ENCODE measurements at places on chromosomes 5 and 9.

DNA sequence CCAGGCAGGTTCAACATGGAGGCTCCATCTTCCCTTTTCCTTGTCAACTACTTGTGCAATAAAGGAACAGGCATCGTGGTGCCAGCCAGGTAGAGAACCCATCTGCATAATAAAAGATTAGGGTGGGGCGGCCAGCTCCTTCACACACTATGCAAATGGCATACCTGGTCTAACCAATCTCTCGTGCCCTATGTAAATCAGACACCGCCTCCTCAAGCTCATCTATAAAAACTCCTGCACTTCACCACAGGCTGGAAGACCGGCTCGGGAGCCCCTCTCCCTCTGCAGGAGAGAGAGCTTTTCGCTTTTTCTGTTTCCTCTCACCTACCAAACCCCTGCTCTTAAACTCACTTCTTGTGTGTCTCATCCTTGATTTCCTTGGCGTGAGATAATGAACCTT, 244.3 kb upstream of the PUM3 start:
- DNase-seq: no peak

GRCh38 chr5:140000332-140000731, 42.8 kb downstream of the NRG2 start:
- no peak for DNase-seq

GRCh38 chr9:13806714-13807113, 507.2 kb downstream of the NFIB start:
- no peak for DNase-seq

DNA sequence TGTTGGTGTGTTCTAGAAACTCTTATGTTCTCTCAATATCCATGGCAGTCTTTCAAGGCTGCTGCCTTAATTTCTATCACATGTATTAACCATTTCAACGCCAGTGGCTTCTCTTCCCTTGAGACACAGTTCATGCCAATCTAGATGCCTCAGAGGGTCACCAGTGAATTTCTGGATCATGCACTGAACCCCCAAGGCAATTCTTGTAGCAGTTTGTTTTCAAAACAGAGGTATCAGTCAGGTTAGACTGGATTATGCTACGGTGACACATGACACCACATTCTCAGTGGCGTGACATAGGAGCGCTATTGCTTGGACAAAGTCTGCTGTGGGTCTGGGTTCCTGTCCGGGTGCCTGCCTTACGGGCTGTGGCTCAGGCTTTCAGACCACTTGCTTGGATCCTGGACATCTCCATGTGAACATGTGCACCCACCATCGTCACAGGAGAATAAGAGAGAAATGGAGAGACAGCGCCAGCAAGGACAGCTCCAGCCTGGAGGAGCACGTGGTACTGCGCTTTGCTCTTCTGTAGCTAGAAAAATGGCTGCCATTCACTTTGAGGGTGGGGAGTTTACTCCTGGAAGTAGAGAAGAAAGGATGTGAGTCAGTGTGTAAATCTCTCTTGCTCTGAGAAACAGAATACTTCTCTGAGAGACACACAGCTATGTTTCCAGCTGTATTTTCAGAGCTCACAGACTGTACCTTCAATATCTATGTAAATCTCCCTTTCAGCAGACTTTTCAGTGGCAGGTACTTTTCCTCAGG, 329.3 kb upstream of the ADCY2 start:
- DNase-seq: no peak

- DNase-seq: peak; percentile 16
Measured at GRCh38 chr5:10704949-10705621, 55.9 kb downstream of the DAP start.

DNA sequence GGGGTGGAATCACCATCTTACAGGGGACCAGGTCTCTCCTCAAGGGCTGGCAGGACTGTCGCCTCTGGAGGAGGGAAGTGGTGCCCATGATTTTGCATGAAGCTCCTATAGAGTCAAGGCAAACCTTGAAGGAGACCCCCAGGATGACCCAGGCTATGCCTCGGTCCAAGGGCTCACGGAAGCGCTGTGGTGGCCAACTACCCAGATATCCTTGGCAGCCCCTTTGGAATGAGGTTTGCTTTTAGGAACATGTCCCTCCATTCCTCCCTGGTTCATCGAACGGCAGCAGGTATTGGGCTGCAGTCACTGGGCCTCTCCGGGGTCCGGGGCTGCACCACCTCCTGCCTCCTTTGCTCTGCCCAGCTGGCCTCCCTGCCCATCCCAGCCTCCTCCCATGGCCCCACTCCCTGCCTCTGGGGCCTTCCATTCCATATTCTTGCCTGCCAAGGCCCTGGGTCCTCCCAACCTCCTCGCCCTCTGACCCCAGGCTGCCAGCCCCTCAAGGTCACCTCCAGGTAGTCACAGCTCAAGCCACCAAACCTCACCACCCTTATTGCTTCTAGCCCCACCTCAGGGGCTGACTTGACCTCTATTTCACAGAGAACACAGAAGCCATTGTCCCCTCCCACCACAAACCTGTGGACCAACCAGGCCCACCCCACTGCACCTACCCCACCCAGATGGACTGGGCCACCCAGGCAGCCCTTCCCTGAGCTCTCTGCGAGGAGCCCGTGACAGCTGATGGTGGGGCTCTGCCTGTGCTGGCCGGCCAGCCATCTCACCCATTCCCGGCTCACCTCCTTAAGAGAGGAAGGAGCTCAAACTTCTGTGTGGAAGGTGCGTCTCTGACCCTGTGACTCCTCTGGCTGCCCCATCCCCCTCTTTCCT, 3.6 kb upstream of the IL3 start:
- DNase-seq: no peak

DNA sequence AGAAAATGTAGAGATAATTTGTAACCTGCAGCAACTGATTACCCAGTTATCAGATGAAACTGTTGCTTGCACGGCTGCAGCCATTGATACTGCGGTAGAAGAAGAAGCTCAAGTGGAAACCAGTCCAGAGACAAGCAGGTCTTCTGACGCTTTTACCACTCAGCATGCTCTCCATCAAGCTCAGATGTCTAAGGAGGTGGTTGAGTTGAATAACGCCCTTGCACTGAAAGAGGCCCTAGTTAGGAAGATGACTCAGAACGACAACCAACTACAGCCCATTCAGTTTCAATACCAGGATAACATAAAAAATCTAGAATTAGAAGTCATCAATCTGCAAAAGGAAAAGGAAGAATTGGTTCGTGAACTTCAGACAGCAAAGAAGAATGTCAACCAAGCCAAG, 1.7 kb downstream of the KIF4B start:
- no peak for DNase-seq

DNA sequence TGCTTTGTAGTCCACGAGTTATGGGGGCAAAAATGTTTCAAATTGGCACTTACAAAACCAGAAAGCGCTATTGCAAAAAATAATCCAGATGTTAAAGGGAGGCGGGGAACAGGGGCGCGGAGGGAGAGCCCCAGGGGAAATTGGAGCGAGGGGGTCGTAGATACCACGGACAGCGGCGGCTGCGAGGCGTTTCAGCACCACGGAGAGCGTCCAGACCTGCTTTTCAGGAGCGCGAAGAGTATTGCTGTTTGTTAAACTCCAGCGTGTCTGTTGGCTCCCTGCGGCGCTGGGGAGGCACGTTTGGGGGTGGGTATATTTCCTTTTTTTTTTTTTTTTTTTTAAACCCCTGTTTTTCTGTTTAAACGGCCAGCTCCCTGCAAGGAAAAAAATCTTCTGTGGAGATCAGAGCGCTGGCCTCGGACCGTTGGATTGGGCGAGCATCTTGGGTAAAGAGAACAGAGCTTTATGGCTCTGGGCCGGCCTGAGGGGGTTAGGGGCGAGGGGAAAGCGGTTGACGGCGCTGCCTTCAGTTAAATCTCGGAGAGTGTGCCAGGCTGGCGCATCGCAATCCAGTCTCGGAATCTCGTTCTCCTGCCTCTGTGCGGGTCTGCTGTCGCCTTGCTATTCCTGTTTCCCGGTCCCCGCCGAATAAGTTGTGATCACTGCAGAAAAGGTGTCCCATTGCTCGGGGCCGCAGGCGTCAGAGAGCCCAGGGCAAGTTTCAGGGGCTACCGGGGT, at the start of gene GLRA1:
TSS of gene GLRA1 (minus strand) at position 288 of the 738 bp plus-strand sequence. CDS start 302 bp downstream, outside the sequence.
- DNase-seq: peak; percentile 38

GRCh38 chr9:87270221-87270847, 227.3 kb upstream of the DAPK1 start:
- DNase-seq: no peak

DNA sequence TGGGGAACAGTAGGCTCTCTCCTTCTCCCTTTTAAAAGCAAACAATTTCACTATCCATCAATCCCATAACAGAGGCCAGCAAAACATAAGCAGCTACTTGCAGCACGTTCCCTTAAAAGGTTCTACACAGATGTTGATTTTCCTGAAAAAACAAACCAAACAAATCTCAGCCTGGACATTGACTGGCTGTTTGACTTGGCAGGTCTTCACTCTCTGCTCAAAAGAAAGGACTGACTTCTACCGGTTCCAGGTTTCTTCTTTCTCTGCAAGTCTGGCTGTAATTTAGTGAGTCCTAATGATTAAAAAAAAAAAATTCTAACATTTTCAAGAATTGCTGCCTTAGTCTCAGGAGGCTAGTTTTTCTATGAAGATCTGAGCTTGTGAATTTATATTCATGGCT, 203.1 kb upstream of the EFNA5 start:
- DNase-seq: no peak

GRCh38 chr5:147854894-147855773, 23.4 kb upstream of the SCGB3A2 start:
- DNase-seq: no peak

GRCh38 chr5:143436871-143437270, 33.4 kb upstream of the NR3C1 start:
- peak; percentile 57 for DNase-seq

GRCh38 chr5:149583394-149583793, 2.1 kb downstream of the ARHGEF37 start:
- no peak for DNase-seq

DNA sequence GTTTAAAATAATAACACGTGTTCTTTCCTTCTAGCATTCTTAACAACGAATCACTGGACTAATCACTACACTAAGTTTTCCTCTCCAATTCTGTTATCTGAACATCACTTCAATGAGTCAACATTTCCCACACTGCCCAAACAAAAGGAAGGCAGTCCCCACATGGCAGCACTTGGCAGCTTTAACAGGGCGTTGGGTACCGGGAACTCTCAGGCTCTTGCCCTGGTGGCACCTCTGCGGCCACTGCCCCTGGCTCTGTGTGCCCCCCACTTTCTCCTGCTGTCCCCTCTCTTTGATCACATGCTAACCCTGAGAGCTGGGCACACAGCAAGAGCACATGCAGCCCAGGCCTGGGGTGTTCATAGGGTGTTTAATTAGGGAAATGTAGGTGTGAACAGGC, 15.7 kb downstream of the SLC6A3 start:
- DNase-seq: no peak

- no peak for DNase-seq
Measured at GRCh38 chr9:91714874-91715615, 235.0 kb downstream of the ROR2 start.

DNA sequence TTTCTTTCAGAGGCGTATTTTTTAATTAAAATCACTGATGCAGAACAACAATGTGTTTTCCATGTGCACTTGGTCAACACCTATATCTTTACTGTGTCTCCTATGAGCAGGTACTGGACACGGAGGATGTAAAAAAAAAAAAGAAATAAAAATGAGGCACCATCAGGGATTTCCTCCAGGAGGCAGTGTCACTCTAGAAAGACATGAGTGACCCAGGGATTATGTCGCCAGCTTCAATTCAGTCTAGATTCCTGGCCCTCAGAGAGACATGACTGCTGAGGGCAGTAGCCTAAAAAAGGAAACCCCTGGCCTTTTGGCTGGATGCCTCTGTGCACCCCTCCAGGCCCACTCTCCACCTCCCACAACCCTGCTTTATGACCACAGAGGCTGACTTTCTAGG, 18.3 kb upstream of the IL33 start:
- no peak for DNase-seq

- no peak for DNase-seq
Measured at GRCh38 chr5:68000805-68001204, 214.8 kb upstream of the PIK3R1 start.

DNA sequence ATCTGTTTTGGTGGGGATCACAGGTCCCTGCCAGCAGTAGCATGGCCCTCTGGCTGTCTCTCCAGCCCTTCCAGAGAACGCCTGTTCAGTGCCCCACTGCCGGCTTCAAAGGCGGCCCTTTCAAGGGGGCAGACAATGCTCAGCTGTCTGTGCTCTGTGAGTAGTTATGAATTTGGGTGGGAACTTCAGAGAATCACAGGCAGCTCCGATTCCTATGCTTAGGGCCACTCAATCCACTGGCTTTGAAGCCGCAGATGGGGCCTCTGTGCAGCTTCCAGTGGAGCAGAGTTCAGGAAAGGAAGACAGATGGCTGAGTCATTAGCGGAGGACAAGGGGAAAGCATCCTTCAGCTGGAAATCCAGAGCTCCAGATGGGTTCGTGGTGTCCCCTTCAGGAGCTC, 42.4 kb downstream of the NKX2-5 start:
- no peak for DNase-seq

GRCh38 chr9:7536310-7536939, 263.2 kb downstream of the DMAC1 start:
- DNase-seq: peak; percentile 14

- no peak for DNase-seq
Measured at GRCh38 chr5:167665841-167666375, 625.5 kb upstream of the WWC1 start.

DNA sequence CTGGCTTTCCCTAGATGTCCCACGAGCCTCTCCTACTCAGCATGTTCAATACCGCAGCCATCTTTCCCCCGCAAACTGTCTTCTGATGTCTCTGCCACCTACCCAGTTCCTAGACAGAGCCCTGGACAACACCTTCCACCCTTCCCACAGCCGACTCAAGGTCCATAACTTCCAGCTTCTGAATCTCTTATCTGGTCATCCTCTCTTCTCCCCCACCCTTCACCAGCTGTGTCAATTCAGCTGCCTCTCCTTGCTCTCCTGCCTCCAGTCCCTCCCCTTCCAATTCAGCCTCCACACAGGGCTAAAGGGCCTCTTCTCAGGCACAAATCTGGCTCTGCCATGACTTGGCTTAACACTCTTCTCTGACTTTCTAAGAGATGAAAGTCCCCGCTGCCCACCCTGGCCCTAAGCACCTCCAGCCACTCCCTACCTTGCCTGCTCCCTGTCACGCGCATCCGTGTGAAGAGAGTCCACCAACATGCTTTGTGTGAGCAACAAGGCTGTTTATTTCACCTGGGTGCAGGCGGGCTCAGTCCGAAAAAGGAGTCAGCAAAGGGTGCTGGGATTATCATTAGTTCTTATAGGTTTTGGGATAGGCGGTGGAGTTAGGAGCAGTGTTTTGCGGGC, 25.2 kb downstream of the AQP7 start:
- DNase-seq: no peak

DNA sequence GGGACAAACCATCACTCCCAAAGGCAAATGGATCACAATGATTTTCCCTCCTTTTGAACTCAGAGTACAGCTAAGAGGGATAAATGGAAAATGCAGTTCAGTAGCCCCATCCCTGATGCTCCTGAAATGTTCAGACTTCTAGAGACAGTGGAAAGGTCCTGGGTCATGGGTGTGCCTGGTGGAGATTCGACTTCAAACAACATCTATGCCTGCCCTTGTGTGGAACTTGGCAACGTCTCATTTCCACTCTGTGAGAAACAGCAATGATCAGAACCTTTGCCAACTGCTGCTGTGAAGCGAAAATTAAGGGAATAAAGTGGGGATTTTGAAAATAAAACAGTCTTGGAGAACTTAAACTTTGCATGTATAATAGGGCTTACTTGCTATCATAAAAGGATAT, 778.1 kb downstream of the SEMA5A start:
- DNase-seq: no peak
